ENCODE measurements at places on chromosomes 16 and 17.

DNA sequence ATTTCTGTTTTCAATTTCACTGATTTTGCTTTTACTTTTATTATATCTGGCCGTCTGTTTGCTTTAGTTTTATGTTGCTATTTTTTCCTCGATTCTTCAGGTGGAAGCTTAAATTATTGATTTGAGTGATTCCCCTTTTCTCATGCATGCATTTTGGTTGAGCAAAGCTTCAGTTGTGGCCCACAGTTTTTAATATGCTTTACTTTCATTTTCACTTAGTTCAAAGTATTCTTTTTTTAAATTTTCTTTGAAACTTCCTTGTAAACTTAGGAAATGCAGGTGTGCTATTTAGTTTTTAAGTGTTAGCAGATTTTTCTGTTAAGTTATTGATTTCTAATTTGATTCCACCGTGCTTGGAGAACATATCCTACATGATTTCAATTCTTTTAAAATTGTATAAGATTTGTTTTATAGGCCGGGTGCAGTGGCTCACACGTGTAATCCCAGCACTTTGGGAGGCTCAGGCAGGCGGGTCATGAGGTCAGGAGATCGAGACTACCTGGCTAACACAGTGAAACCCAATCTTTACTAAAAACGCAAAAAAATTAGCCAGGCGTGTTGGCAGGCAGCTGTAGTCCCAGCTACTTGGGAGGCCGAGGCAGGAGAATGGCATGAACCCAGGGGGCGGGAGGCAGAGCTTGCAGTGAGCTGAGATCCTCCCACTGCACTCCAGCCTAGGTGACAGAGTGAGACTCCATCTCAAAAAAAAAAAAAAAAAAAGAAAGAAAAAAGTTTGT, 531.2 kb downstream of the KIF2B start:
- DNase-seq: no peak

GRCh38 chr17:68621065-68621464, 19.9 kb upstream of the FAM20A start:
- DNase-seq: no peak

GRCh38 chr17:79414063-79414792, 196.6 kb downstream of the RBFOX3 start:
- DNase-seq: no peak

- no peak for DNase-seq
Observed at GRCh38 chr17:70030371-70030770, 44.7 kb upstream of the KCNJ16 start.

DNA sequence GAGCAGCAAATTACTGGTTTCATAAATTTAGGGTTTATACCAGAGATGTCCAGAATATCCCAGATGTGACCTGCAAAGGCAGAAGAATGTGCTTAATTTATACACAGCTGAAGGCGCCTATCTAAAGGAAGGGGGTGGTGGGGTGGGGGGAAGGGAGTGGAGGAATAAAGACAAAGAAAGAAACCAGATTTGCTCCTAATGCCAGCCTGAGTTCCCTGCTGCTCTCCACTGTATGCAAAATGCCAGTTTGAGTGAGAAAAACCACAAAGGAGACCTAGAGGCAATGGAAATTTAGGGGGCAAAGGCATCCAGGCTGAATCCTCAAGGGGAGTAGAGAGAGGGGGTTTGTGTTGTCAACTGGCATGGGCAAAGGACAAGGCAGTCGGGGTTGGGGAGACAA, 161.5 kb upstream of the TOX3 start:
- DNase-seq: no peak

DNA sequence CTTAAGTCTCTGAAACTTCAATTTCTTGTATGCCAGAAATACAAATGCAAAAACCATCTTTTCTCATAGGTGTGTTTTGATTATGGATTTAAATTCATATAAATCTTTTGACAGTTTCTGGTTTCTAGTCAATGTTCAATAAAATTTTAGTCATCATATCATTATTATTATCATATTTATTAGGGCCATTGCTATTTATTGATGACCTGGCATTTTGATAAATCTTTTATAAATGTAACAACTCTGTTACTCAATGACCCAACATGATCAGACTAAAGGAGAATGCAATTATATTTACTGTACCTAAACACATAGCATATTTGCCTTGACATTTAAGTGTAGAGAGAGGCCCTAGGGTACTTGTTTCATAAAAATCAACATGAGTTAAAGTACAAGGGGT, 320.8 kb downstream of the CDH8 start:
- no peak for DNase-seq

- no peak for DNase-seq
Observed at GRCh38 chr16:3444032-3444388, 530 bp downstream of the NAA60 start.

DNA sequence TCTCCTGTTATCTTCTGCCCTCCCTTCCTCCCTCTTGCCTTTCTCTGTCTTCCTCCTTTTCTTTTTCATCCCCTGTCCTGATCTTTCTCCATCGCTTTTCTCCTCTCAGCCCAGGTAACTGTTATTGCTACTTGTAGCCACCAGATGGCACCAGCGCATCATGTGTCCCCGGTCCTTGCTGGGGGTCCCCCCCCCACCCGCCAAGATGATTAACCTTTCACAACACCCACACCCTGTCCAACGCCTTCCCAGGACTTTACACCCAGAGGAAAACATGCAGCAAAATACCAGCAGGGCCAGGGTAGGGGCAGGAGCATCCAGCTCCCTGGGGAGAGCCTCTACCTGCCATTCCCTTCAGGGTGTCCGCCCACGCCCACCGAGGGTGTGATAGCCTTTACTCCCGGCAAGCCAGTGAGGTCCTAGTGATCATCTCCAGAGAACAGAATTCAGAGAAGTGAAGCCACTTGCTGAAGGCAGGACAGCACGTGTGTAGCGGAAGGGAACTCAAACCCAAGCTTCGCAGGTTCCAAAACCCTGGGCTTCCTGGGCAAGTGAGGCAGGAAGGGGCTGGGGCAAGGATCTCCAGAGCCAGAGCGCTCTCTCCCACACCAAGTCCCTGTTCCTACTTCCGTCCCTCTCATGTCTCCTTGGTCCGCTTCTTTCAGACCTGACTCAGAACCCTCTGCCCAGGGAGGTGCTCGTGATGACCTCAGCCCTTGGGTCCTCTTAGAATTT, 13.4 kb upstream of the TAC4 start:
- peak; percentile 36 for DNase-seq

DNA sequence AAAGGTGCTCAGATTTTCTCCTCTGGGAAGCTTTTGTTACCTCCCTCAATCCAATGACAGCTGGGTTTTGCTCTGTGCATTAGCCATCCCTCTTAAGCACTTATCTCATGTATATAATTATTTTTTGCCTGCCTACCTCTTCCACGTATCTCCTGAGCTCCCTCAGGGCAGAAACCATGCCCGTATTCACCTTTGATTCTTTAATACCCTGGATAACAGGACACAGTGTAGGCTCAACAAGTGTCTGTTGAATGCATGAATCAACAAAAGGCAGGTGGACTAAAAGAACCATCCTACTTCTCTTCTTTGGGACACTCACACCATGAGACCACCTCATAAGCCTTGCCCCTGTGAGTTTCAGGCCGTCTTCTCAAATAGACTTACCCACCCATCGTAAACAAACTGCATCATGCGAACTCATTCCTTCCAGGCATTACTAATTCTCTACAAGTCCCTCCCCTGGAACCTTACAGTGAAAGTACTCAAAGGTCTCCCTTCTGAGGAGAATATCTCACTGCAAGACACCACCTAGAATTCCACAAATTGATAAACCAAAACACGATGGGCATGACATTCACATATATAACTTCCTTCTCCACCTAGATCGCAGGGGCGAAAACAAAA, 3.2 kb downstream of the ARHGAP17 start:
- DNase-seq: no peak

DNA sequence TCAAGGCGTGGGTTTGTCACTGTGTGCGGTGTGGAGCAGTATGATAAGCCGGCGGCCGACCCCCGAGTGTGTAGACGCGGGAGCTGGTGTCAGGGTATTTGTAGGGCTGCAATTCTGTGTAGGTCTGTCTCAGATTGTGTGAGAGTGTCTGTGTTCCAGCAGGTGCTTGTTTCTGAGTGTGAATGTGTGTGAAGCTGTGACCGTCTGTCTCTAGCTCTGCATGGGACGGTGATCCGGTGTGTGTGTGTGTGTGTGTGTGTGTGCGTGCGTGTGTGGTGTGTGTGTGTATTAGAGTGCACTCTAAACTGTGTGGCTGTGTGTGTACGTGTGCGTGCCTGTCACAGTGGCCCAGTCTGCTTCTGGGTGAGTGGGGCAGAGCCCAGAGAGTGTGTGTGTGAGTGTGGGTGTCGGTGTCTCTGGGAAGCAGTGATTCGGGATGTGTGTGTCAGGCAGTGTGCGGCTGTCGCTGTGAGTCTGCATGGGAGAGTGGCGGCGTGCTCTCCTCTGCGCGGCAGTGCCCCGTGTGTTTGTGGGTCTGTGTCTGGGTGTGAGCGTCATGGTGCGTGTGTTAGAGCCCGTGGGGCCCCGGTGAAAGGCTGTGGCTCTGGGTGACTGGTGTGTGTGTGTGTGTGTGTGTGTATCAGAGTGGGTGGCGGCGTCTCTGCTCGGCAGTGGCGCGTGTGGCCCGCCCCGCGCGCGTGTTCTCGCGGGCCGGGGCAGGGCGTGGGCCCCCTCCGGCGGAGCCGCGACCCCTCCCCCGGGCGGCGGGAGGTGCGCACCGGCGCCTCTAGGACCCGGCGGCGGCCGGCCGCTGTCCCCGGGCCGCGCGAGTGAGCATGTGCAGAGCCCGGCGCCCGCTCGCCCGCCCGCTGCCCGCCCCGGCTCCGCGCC, at the start of gene WSCD1:
WSCD1 (plus strand) TSS at position 841 of the 891 bp plus-strand sequence. CDS start 10,280 bp downstream, outside the sequence.
- DNase-seq: no peak

DNA sequence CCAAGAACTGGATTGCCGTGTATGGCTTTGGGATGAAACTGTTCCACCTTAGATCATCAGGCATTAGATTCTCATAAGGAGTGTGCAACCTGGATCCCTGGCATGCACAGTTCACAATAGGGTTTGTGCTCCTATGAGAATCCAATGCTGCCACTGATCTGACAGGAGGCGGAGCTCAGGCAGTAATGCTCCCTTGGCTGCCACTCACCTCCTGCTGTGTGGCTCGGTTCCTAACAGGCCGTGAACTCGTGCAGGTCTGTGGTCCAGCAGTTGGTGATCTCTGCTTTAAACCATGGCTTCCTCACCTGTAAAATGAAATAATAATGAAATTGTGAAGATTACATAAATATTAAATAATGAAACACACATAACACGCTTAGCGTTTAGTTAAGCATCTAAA, 45.5 kb upstream of the FBXO47 start:
- no peak for DNase-seq

- DNase-seq: no peak
Observed at GRCh38 chr17:27376637-27377547, 79.4 kb upstream of the KSR1 start.

- DNase-seq: no peak
Observed at GRCh38 chr17:3815925-3816324, 14.9 kb upstream of the ITGAE start.

DNA sequence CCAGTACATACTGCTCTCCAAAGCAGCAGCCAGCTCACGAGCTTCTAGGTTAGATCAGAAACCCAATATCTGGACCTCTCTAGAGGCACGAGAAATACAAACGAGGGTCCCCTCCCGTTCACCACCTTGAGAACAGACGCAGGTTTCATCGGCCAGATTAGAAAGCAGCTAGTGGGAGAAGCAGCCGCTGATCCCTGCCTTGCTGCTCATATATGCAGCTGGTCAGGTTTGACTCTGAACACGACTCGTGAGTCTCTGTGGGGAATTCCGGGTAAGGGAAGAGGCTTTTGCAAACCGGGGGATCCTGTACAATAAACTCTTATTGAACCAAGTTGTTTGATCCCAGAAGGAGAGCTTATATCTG, 1.6 kb downstream of the VAT1L start:
- no peak for DNase-seq

DNA sequence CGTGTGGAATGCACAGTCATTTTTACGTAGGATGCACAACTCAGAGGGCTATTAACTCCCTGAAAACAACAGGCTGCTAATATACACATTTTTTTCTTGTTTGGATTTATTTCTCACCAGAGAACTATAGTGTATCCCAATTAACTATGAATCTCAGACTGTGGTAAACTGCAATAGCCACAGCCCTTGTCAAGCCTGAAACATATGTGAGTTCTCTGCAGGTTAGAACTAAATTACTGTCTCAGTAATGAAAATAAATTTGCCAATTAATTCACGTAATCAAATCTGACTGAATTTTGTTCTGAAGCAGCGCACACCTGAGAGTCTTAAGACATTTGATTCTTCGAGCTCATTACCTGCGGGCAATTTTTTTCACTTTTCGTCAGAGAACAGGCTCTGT, 318.6 kb downstream of the PMP22 start:
- no peak for DNase-seq

- no peak for DNase-seq
Observed at GRCh38 chr17:339193-340061, 13.2 kb downstream of the RPH3AL start.

DNA sequence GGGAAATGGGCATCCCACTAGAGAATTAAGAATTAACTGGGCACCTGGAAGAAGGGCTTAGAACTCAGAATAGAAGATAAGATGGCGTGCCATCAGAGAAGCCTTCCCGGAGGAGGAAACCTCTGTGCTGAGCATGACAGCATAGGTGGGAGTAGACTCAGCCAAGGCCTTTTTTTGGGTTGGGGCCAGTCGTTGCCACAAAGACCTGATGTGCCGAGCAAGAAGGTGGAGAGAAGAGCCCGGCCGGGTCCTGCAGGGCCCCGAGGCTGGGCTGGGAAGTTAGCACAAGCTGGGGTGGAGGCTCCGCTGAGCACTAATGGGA, 1.1 kb upstream of the RAB11FIP4 start:
- DNase-seq: no peak

GRCh38 chr16:57842601-57843000, 40.3 kb upstream of the KIFC3 start:
- no peak for DNase-seq

- no peak for DNase-seq
Observed at GRCh38 chr16:27233731-27234130, 30.4 kb downstream of the KDM8 start.

DNA sequence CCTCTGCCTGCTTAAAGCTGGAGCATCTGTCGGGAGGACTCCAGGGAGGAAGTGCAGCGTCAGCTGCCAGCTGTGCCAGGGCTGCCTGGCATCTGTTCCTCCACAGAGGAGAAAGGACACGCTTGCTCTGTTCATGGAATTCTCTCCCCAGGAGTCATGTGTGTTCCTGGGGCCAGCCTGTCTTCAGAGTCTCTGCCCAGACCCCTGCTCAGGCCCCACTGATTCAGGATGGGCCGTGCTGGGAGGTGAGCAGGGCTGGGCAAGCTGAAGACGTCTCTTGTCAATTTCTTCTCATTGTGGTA, 24.2 kb downstream of the CRISPLD2 start:
- DNase-seq: no peak

DNA sequence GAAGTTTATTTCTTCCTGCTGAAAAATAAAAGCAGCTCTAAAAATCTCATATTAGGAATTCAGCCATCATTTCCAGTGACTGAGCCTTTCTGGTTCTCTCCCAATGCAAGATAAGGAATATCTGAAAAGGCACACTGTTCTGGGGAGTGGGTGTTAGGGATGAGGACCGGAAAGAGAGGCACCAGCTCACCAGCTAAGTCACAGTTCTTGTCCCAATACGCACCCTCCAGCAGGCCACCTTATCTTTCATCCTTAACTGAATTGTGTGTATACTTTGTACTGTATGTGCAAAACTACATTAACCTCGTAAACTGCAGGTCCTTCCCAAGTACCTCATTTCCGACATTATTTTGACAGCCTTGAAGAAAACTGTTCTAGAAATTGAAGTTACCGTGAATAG, 11.0 kb downstream of the AMFR start:
- no peak for DNase-seq
